ENCODE measurements at places on chromosomes 7 and 10. TPM values are rescaled to one million over a fixed set of nuclear protein-coding genes. Genes with fewer than 3 reads are reported as not detected.

GRCh38 chr10:124369986-124370385, 48.7 kb downstream of the OAT start:
- H3K27me3 ChIP-seq = no peaks in the 10 kb centered on the region
- no peaks in the 10 kb centered on the region for H3K36me3 ChIP-seq
- no peak overlapping the region for H3K4me3 ChIP-seq
- no peaks in the 10 kb centered on the region for H3K4me1 ChIP-seq

DNA sequence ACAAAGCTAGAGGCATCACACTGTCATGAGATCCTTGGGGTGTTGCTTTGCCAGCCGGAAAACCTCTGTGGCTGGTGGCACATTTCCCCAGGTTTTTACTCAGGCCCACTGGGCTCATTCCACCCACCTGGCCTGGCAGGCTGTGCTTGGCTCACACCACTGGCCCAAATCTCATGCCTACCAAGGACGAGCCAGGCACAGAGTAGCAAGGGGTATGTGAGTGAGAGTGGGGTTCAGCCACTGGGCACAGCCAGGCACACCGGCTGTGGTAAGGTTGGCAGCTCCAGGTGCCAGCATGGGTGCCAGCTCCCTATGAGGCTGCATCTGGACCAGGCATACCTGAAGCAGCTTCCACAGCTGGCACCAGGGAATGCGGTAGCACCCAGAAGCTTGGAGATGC, 21.4 kb downstream of the STEAP1 start:
- DNase-seq = no peak
- no peaks in the 10 kb centered on the region for H3K36me3 ChIP-seq
- no peak overlapping the region for H3K4me3 ChIP-seq
- H3K4me1 ChIP-seq = no peaks in the 10 kb centered on the region
- H3K27me3 ChIP-seq = no peaks in the 10 kb centered on the region

DNA sequence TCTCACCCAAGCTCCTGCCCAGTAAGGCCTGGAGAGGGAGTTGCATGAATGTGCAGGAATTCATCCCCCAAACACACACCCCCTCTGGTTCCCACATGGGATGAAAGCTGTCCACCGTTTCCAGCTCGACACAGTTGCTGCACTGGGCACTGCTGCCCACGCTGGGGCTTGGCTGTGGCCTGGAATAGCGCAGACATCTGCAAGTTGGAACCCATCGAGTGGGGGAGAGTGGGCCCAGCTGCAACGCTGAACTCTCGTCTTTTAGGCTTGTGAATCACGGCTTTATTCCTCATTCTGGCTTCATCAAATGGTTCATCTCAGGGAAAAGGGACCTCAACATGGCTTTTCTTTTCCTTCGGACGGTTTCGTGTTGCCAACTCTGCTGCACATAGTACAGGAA, 264.7 kb downstream of the DNAJB6 start:
- H3K4me1 ChIP-seq = no peaks in the 10 kb centered on the region
- H3K27ac ChIP-seq = no peak overlapping the region
- no peaks in the 10 kb centered on the region for H3K27me3 ChIP-seq
- no peak for DNase-seq
- no peak overlapping the region for H3K4me3 ChIP-seq

LGI1 gene
- 2.2 TPM for total RNA-seq

NCF1 gene
- total RNA-seq = 7.1 TPM

Measured in stomach (tissue), 19 donors.